Stimulated activated CD8-positive, alpha-beta memory T cell treated with anti-CD3 and anti-CD28 coated beads, Interleukin-2, amount 100 ng/mL, for 1 hour (primary cell): ENCODE measurements at places on chromosomes 4 and X.

DNA sequence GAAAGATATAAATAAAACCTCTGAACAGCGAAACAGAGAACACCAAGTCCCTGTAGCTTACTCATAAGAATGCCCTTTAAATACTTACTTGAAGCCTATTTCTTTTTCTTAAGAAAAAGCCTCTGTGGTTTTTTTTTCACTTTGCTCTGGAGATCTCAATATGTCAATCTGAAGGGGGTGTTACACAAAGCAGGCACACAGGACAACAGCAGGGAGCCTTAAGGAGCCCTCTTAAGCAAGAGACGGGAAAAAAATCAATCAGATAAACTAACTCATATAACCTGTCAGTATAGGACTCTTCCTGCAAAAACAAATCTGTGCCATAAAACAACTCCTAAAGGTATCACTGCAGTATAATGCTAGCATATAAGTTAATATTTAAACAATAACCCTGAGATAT lies 611.1 kb upstream of the ATOH1 start:
- DNase-seq = no peak

DNA sequence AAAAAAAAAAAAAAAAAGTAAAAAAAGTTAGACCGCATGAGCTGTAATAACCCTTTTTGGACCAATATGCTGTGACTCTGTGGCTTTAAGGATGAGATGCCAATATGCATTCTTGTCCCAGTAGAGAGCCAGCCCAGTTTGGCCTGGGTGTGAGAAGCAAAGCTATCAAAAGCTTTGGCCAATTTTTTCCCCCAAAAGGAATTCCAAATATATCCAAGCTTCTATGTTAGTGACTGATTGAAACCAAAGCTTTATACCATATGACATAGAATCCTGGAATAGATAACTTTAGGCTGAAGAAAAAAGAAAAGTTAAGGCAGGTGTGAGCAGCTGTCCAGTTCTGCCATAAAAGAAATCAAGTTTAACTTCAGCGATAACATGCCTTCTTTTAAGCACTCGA lies 30.5 kb upstream of the RBPJ start:
- no peak for DNase-seq

GRCh38 chr4:20017070-20017776 lies 234.5 kb upstream of the SLIT2 start:
- no peak for DNase-seq

GRCh38 chr4:34289962-34290361 lies 1954.4 kb downstream of the ARAP2 start:
- no peak for DNase-seq

DNA sequence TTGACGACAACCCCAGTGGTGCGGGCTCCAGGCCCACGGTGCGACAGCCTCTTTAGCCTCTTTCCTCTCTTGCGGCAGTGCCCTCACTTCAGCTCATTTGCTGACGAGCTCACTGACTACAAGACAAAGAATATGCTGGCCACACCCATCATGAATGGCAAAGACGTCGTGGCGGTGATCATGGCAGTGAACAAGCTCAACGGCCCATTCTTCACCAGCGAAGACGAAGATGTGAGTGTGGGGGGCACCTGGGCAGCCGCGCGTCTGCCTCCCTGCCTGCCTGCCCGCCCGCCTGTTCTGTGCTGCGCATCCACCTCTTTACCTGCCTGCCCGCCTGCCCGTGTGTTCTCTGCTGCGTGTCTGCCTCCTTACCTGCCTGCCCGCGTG lies 9.2 kb downstream of the PDE6B start:
- no peak for DNase-seq

DNA sequence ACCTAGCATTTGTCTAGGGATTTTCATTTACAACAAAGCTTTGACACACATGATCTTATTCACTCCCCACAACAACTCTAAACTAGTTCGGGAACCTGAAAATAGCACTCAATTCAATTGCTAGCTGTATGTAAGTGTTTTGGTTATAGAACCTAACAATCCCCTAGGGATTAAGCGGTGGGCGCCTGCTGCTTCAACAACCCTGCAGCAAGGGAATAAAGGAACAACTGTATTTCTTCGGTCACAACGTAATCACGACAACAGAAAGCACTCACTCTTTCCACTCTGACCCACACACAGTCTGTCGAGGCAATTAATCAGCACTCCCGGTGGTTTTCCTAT lies 674 bp upstream of the DIAPH2 start:
- DNase-seq = no peak

- DNase-seq = no peak
Measured at GRCh38 chr4:159212675-159213293, 109.9 kb downstream of the RAPGEF2 start.

- no peak for DNase-seq
Measured at GRCh38 chr4:176441594-176441993, 121.8 kb downstream of the SPCS3 start.

- DNase-seq = peak; percentile 64
Measured at GRCh38 chr4:15002659-15003400, 549 bp downstream of the CPEB2 start.

DNA sequence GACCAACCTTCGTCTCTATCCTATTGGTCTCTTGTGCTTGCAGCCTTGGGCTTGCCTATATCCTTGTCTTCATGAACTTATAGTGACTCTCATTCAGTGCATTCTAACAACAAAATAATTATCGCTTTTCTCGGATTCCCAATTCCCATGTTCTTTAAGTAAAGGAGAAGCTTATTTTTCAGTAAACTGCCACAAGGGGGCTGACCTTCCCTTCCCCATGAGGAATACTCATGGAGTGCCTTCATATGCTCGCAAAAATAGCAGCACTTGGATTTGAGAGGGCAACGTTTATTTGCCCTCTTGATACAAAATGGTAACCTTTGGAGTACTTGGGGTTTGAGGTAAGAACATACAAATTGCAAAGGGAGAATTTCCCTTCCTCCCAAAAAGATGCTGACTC lies 183.2 kb upstream of the TENT5D start:
- DNase-seq = no peak

DNA sequence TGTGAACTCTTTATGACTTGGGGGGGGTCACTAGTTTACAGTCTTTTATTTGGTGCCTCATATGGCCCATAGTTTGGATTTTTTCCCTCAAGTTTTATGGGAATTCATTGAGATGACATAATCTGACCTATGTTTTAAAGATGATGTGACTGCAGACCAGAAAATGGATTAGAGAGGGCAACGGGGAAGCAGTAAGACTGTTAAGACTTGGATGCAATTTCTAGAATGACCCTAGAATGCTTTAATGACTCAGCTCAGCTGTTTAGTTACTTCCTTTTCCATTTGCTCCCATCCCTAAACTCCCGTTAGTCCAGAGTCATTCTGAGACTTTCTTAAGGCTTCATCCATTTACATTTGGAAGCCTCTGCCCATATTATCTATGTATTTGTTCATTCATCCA lies 59.9 kb upstream of the PDGFRA start:
- DNase-seq = no peak

GRCh38 chr4:86129546-86129945 lies 230.3 kb downstream of the MAPK10 start:
- no peak for DNase-seq

GRCh38 chrX:34491126-34491525 lies 166.0 kb downstream of the TMEM47 start:
- no peak for DNase-seq

- DNase-seq = no peak
Measured at GRCh38 chr4:61501812-61502211, 301.7 kb downstream of the ADGRL3 start.

- no peak for DNase-seq
Measured at GRCh38 chr4:118557298-118557851, 127.8 kb upstream of the METTL14 start.
